Nasal cavity respiratory epithelium epithelial cell of viscerocranial mucosa (primary cell): ENCODE measurements at places on chromosomes 12 and 14. TPM values are rescaled to one million over a fixed set of nuclear protein-coding genes. Genes with fewer than 3 reads are reported as not detected.

Gene NANOG
- total RNA-seq, result under 0.01 TPM in 1 of 2 replicates, not detected in the other

Gene RPS6KL1
- total RNA-seq, result 0.43 and 9.6 TPM in 2 replicates

Gene CRADD
- total RNA-seq, result 10.3 and 14.0 TPM in 2 replicates

Gene DUSP6
- total RNA-seq, result 123 and 158 TPM in 2 replicates
